Thoracic aorta endothelial cell (primary cell): ENCODE measurements at places on chromosomes 1 and 21. TPM values are rescaled to one million over a fixed set of nuclear protein-coding genes. Genes with fewer than 3 reads are reported as not detected.

Gene IL22RA1
- 0.14 TPM in 1 of 2 replicates, not detected in the other for total RNA-seq

Gene LCE2C
- not detected in 2 replicates for total RNA-seq

Gene TNFRSF4
- total RNA-seq: 0.57 and 0.93 TPM in 2 replicates

Gene AMY1A
- not detected in 2 replicates for total RNA-seq

Gene TSACC
- total RNA-seq: 0.40 TPM in 1 of 2 replicates, not detected in the other

Gene TMEM82
- total RNA-seq: not detected in 2 replicates

Gene CLDN8
- not detected in 2 replicates for total RNA-seq

Gene THRAP3
- 140 and 172 TPM in 2 replicates for total RNA-seq

Gene ARHGEF11
- total RNA-seq: 24.1 and 28.4 TPM in 2 replicates

Gene AQP10
- 0.13 TPM in 1 of 2 replicates, not detected in the other for total RNA-seq

Gene OR2T2
- not detected in 2 replicates for total RNA-seq

Gene DEPDC1
- 45.5 and 78.5 TPM in 2 replicates for total RNA-seq

Gene RGS2
- total RNA-seq: 10.1 and 14.4 TPM in 2 replicates

Gene CELSR2
- total RNA-seq: 0.80 and 1.7 TPM in 2 replicates

Gene SPRR5
- total RNA-seq: not detected in 2 replicates

Gene ITPKB
- 47.1 and 47.6 TPM in 2 replicates for total RNA-seq

Gene MTF2
- 40.3 and 44.6 TPM in 2 replicates for total RNA-seq

Gene AGO3
- 15.6 and 19.0 TPM in 2 replicates for total RNA-seq

Gene CD2
- not detected in 2 replicates for total RNA-seq

Gene KRTAP11-1
- not detected in 2 replicates for total RNA-seq

Gene UBQLN4
- total RNA-seq: 28.6 and 32.5 TPM in 2 replicates

Gene GREM2
- not detected in 2 replicates for total RNA-seq

Gene SPRR2F
- not detected in 2 replicates for total RNA-seq

Gene KRTAP27-1
- total RNA-seq: not detected in 2 replicates

Gene NUP210L
- total RNA-seq: under 0.01 and 0.07 TPM in 2 replicates

Gene APOBEC4
- total RNA-seq: not detected in 2 replicates

Gene ARHGAP30
- total RNA-seq: not detected in 2 replicates

Gene MYBPH
- total RNA-seq: not detected in 2 replicates

Gene THEM5
- not detected in 2 replicates for total RNA-seq

Gene OR10J1
- not detected in 2 replicates for total RNA-seq

Gene FMN2
- not detected in 2 replicates for total RNA-seq

Gene OPTC
- not detected in 2 replicates for total RNA-seq

Gene DARS2
- 53.9 and 59.5 TPM in 2 replicates for total RNA-seq

Gene LIPI
- not detected in 2 replicates for total RNA-seq

Gene LY9
- total RNA-seq: not detected in 2 replicates

Gene DMBX1
- not detected in 2 replicates for total RNA-seq

Gene ACTN2
- total RNA-seq: 2.3 and 2.5 TPM in 2 replicates

Gene OLIG1
- total RNA-seq: not detected in 2 replicates

Gene CYP4A22
- total RNA-seq: 0.07 TPM in 1 of 2 replicates, not detected in the other

Gene SSU72
- 84.0 and 84.4 TPM in 2 replicates for total RNA-seq

Gene CITED4
- 3.7 and 5.2 TPM in 2 replicates for total RNA-seq

Gene KRTAP19-1
- not detected in 2 replicates for total RNA-seq

Gene TEDDM1
- total RNA-seq: not detected in 2 replicates

Gene TMEM200B
- 0.66 and 2.7 TPM in 2 replicates for total RNA-seq

Gene SYCP1
- not detected in 2 replicates for total RNA-seq

Gene ZNF692
- total RNA-seq: 16.9 and 18.1 TPM in 2 replicates

Gene ZBTB17
- total RNA-seq: 26.7 and 30.3 TPM in 2 replicates

Gene TTC24
- not detected in 2 replicates for total RNA-seq
